Activated CD4-positive, alpha-beta T cell treated with anti-CD3 and anti-CD28 coated beads, Interleukin-2, Interleukin-6, amounts not matched to agents 100 ng/mL and 50 ng/mL, durations not matched to agents 16 hours and 8 hours (primary cell): ENCODE measurements at places on chromosomes 2 and 18.
A peak's percentile ranks its signal among the peaks of the same experiment; 100 is the strongest.

DNA sequence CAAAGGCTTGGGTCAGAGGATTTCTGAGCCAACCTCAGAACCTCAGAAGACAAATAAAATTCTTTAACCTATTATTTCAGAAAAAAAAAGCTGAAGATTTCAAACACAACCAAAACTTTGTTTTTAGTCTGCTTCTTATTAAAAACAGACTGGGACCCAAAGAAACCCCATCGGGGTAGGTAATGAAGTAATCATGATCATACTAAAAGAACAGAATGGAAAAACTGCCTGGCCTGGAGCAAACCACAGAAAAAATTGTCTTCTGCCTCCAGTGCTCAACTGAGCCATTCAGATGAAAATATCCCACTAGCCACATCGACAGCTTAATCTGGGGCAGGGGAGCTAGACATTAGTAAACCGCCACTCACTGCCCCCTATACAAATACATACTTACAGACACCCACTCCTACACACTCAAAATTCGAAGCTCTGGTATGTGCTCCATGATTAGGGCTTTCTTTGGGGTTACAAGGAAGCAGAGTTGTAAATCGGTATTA, 76.5 kb downstream of the SDC1 start:
- no peak for DNase-seq

- no peak for DNase-seq
Measured at GRCh38 chr2:181781078-181781786, 100.9 kb upstream of the NEUROD1 start.

DNA sequence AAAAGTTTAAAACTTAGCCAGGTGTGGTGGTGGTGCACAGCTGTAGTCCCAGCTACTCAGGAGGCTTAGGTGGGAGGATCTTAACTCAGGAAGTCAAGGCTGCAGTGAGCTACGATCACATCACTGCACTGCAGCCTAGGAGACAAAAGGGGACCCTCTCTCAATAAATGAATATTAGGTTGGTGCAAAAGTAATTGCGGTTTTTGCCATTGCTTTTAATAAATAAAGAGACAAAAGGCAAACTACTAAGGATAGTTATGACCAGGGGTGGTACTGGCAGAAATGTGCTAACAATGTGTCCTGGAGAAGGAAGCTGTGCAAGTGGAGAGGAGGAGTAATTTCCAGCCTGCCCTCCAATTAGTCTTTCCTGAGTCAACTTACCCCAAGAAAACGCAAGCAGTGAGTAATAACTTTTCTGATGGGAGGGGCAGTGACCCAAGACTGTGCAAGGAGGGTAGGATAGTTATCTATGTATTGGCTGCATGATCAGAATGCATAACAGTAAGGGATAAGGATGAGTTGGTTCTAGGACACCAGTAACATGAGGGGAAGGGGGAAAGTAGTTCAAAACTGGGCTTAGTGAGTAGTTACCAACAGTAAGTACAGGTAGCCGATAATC, 1.5 kb downstream of the EXOC6B start:
- DNase-seq = peak; percentile 54

GRCh38 chr2:47226132-47226922, 71.2 kb upstream of the STPG4 start:
- DNase-seq = no peak

- no peak for DNase-seq
Measured at GRCh38 chr2:164840458-164840929, 1.1 kb downstream of the COBLL1 start.

DNA sequence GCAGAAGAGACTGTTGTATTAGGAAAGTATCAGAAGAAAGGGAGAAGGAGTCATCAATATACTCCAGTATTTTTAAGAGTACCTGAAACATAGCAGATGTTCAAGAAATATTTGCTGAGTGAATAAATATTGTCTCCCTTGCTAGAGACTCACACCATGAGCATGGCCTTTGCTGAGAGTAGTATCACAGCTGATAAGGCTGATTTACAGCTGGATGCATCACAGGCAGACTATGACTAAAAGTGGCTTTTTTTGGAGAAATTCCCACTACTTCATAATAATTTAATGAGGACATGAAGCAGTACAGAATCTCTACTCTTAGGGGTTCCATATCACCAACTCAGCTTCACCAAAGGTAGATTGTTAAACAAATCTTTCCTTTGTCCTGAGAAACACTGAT, 373.3 kb downstream of the RBM43 start:
- no peak for DNase-seq

DNA sequence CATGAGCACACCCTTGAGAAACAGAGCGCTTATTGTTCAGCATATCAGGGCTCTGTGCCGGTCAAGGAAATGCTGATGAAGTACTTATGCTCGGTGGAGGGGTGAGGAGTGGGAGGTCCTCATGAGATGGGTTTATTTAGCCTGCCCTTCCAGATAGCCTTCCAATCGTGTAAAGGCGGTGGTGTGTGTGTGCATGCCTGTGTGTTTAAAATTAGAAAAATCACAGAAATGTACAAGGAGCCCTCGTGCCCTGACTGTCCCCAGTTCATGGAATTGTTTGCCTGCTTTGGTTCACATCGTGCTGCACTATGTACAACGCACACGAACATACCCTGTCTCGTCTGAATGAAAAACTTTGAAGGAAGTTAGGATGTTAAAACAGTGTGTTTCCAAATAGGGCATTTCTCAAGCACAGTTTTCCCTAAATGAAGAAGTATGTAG, 158.6 kb downstream of the AQP4 start:
- DNase-seq = no peak

GRCh38 chr2:133608291-133608690, 40.0 kb upstream of the NCKAP5 start:
- DNase-seq = no peak
